Activated T-helper 9 cell treated with anti-CD3 and anti-CD28 coated beads, Interleukin-2, amount 50 U/mL, for 16 hours (primary cell): ENCODE measurements at places on chromosomes 5 and 9.

DNA sequence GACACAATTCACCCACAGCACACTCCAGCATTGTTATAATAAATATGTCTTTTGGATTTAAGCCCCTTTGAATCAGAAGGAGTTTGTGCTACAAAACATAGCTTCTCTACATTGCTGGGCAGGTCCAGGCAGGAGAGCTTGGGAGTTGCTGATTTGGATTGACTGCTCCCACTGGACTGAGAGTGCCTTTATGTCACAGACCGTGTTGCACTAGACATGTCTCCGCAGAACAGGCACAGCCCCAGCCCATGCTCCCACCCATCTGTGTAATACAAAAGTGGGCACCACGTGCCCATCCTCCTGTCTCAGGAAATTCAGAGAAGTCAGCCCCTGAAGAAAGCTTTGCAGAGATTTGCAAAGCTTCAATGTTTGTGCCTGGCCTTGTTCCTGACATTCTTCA lies 117.1 kb downstream of the MED10 start:
- no peak for DNase-seq

DNA sequence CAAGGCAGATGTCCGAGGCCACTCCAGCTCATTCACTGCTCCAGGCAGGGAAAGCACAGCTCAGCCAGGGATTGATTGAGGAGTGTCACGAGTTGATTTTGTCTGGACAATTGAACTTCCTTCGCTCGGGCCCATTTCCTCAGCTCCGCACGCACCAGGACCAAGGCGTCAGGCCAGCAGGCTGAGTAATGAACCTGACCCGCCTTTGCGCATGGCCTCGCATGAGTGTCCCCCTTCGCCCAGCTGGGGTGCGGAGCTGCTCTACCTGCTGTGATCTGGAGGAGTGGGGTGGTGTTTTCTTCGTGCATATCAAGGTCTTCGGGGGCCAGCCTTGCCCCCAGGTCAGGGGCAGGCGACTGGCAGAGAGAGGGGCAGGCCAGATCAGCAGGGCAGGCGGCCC lies 44.0 kb downstream of the VAV2 start:
- DNase-seq = no peak

DNA sequence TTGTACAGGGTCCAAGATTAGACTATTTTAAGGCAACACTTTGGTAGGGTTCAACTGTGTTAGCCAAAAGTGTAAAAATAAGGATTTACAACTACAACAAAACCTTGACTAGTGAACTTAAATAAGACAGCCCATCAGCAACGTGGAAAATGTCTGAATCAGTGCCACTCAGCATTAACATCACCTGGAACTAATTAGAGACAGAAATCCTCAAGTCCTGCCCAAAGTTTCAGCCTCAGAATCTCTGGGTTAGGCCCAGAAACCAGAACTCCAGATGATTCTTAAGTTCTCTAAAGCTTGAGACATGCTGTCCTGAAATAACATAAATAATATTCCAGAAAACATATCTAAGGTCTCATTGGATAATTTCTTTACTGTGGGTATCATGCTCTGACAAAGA lies 118.6 kb downstream of the SEMA6A start:
- DNase-seq = no peak

GRCh38 chr5:111887706-111888105 lies 130.7 kb upstream of the NREP start:
- DNase-seq = no peak

GRCh38 chr5:95741458-95741857 lies 10.3 kb downstream of the RHOBTB3 start:
- no peak for DNase-seq

- DNase-seq = no peak
These were observed 130.8 kb upstream of the IRX4 start for GRCh38 chr5:2013301-2014057.

DNA sequence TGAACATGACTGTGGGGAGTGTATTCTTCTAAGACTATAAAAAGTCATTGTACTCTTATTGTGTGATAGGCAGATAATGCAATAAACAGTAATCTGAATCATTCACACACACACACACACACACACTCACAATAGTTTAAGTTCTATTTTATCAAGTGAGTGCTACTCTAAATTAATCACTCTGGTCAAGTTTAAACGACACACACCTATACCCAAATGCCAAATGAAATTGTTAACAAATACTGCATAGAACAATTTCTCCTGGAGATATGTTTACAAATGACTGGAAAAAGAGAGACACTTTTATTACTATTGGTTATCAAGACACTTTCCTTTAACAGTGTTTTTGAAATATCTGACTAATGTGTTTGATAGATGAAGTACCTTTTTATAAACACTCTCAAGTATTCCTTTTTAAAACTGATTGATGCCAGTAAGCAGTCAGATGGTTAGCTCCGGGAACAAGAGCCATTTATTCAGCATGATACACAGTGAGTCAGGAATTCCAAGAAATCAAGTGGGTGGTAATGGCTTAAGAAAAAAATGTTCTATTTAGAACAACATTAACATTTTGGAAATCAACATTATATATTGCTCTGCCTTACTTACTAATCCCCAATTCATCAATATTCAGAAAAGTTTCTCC lies 521.6 kb upstream of the ST8SIA4 start:
- no peak for DNase-seq

GRCh38 chr5:166293892-166294291 lies 1997.6 kb upstream of the WWC1 start:
- DNase-seq = no peak

DNA sequence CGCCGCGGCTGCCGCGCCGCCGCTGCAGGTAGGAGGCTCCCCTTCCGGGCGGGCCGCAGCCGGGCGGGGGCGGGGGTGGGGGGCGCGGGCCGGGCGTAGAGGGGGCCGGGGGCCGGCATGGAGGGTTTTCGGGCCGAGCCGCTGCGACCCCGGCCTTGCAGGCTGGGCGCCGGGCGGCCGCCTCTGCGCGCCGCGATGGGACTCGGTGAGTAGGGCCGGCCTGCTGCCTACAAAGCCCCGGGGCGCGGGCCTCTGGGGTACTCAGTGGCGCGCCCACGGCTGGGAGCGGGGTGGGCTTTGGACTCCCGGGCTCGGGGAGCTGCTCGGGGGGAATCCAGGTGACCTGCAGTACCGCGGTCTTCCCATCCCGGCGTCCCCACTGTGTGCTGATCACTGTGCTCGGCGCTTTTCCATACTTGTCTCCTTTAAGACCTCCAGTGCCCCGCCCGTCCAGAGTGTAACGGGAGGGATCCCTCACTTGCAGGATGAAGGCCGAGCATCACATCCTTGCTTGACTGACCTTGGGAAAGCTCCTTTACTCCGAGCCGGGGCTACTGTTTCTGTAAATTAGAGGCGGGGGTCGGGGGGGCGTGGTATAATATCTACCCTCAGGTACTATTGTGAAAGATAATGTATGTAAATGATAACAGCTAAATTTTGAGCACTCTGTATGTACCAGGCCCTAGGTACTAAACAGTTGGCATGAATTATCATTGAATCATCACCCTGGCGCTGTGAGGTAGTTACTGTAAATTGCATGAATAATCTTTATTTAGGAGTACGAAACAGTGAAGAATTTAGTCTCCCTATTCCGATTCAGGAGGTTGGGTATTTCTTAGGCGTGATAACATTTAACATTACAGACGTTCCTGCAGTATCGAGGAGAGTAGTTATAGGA lies 672 bp downstream of the MSANTD3 start:
- DNase-seq = peak; percentile 5

DNA sequence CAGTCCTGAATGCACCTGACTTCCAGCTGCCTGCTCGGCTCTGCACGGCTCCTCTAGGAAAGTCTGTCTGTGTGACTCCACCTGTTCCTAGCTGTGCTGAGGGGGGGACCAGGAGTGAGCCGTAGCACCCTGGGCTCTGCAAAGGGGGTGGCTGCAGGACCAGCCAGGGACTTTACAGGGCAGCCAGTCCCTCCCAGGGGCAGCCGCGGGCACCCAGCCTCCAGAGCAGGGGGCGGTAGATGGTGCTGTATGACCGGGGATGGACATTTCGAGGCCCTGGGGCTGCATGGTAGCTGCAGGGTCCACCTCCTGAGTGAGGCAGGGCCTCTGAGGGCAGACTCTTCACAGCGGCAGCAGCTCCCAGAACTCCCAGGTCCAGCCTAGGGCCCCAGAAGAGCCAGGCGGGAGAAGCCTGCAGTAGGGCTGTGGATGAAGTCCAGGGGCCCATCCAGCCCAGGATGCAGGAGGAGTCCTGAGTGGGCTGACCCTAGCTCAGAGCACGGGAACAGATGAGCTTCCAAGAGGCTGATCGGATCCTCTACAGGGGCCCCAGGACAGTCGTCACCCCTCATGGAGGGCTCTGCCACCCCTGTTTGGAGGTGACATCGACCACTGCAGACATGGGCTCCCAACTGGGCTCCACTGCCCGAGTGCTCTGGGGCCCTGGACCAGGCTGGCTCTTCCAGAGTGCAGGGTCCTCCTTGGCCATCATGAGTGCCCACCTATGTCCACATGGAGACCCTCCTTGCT lies 105.4 kb downstream of the ZNF354C start:
- no peak for DNase-seq

- no peak for DNase-seq
These were observed 115.8 kb upstream of the MAP3K1 start for GRCh38 chr5:56699538-56699937.

DNA sequence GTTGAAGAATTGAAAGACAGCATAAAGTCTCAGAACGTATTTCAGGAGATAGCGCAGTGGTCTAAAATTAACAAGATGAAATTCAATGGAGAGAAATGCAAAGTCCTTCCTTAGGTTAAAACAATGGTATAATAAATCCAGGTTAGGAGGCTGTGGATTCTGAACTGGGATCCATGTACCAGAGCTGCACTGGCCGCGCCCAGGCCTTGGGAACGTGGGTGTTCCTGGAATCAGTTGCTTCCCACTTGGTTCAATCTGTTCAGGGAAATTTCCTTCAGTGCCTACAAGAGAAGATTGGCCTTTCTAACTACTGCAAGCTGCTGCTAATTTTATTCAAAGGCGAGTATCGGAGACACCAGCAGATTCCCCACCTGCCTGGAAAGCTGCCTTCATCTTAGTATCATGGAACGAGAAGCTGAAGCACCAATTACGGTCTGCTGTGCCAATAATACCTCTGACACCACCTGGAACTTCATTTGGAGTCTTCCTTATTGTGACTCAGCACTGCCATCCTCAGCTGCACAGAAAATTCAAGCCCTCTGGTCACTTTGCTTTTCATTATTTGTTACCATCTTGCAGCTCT lies 14.3 kb upstream of the CTNND2 start:
- DNase-seq = no peak

GRCh38 chr9:76704593-76705204 lies 59.5 kb upstream of the PCA3 start:
- no peak for DNase-seq

GRCh38 chr5:34490506-34491250 lies 165.4 kb upstream of the RAI14 start:
- DNase-seq = no peak

- DNase-seq = no peak
These were observed 238.0 kb downstream of the TRIM32 start for GRCh38 chr9:116925121-116925520.

DNA sequence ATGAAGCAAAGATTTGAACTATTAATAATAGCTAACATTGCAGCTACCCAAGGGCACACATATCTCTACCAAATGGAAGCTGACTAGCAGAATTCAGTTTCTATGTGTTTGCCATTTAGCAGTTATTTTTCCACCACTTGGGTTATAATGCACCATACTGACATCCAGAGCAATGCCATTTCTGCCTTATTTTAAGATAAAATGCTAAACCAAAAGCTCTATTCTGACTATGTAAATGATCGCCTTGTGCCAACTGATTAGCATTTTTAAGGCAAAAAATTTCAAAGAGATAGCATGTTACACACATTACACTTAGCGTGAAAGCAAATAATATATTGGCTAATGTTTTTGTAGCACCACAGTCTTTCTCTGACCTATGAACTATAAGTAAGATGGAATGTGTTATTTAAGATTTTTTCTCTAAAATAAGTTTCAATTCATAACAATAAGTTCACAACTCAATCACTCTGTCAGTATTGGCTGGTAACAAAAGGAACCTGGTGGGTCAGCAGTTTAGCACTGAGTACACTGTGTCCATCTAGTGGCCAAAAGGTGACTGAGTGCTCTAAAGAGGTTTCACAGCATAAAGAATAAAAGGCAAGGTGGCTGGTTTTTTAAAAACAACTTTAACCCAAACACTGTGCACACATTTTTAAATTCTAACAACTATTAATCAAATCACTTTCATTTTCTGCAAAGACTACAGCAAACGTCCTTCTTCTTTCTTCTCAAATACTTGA lies 443.5 kb downstream of the PDE4D start:
- DNase-seq = no peak

- DNase-seq = no peak
These were observed 52.4 kb downstream of the CDC14B start for GRCh38 chr9:96567203-96567700.

GRCh38 chr9:128045831-128046230 lies 21.3 kb downstream of the NAIF1 start:
- DNase-seq = no peak

DNA sequence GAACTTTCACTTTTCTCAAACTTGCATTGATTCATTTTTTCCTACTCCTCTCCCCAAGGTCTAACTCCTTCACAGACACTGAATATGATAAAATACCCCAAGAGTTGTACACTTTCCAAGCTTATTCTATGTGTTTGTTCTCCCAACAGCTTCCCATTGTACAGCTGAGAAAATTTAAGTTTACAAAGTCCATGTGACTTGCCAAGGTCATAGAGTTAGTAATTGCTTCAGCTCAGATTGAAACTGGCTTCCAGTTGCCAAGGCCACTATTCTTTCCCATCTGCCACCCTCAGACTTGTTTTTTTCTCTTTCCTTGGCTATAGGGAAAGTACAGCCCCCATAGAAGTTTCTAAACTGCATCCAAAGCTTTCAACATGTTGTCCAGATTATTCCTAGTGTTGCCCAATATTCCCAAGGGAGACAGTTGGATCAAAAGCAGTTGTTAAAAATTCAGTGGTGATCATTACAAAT lies 34.8 kb downstream of the TNFSF8 start:
- no peak for DNase-seq

DNA sequence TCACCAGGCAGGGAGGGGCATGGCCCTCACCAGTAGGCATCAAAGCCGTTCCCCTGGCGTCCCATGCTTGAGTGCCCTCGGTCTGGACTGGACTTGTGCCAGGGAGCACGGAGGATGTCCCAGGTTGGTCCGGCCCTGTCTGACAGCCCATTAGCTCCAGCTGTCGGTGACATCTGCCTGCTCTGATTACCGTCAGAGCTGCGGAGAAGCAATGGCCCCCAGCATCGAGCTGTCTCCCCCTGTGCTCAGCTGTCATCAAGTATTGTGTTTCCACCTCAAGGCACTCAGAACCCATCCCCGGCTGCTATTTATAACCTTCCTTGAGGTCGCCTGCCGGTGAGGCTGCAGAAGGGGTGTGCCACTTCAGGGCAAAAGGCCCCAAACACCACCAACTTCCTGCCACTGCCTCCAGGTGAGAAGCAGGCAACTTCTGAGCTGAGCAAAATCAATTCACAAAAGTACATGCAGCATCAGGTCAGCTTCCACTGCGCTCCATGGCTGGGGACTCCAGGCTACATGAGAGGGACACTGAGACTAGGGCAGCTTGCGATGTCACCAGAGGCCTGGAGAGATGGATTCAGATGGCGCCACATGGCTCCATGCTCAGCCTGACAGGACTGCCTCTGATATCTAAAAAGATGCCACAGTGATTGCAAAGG lies 142.7 kb downstream of the C5orf15 start:
- DNase-seq = no peak
